ENCODE measurements at places on chromosomes 6 and 20.

DNA sequence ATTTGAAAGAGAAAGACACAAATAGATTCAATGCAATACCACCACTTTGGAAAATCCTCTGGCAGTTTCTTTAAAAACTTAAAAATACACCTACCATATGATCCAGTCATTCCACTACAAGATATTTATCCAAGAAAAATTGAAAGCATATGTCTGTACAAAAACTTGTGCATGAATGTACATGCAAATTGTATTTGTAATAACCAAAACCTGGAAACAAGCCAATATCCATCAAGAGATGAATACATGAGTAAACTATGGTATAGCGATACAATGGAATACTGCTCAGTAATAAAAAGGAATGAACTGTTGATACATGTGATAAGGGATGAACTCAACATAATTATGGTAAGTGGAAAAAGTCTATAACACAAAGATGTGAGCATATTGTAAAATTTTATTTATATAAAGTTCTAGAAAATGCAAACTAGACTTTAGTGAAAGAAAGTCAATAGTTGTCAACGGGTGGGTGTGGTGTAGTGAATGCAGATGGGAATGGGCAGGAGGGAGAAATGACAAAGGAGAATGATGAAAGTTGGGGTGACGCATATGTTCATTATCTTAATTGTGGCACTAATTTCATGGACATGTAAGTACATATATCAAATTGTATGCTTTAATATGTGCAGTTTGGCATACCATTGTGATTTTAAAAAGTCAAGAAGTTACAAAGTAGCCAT lies 347.5 kb downstream of the SAMD5 start:
- no peak for DNase-seq

- DNase-seq: no peak
Measured at GRCh38 chr6:166411721-166412151, 29.0 kb upstream of the MPC1 start.

GRCh38 chr6:165244524-165245247 lies 64.7 kb downstream of the C6orf118 start:
- no peak for DNase-seq

- DNase-seq: no peak
Measured at GRCh38 chr6:165599121-165599520, 63.9 kb downstream of the PDE10A start.

DNA sequence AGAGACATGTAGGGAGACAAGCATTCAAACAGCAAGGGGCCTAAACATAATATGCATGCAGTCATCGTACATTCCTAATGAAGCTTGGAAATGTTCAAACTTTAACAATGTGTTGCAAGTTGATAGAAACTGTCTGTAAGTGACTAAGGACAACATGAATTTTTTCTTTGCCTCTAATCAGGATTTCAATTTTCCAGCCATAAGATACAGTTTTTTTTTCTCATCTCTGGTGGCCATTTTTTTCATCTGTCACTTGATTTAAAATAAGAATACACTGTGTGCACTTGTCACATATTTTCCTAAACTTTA lies 22.2 kb upstream of the MTRF1L start:
- DNase-seq: no peak

- DNase-seq: no peak
Measured at GRCh38 chr6:121460170-121460569, 24.7 kb downstream of the GJA1 start.

DNA sequence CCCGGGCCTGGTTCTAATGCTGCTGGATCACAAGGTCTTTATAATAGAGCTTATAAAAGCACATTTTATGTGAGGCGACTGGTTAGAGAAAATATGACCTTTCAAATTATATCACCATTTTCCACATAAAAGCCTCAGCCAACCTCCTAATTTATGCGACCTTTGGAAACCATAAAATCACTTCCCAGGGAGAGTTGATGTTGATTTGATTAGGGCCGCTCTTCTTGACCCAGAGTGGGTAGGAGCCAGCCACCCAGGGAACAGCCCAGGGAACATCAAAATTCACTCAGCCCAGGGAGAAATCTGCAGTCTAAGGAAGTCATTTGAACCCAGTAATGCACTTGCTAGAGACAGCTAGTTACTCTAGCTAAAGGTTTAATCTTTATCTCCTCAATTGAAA lies 79.8 kb upstream of the TENT5A start:
- DNase-seq: no peak

- DNase-seq: peak; percentile 93
Measured at GRCh38 chr6:81766482-81767069, 14.1 kb upstream of the TENT5A start.

- no peak for DNase-seq
Measured at GRCh38 chr20:33290852-33291251, 7.8 kb downstream of the BPIFB1 start.

DNA sequence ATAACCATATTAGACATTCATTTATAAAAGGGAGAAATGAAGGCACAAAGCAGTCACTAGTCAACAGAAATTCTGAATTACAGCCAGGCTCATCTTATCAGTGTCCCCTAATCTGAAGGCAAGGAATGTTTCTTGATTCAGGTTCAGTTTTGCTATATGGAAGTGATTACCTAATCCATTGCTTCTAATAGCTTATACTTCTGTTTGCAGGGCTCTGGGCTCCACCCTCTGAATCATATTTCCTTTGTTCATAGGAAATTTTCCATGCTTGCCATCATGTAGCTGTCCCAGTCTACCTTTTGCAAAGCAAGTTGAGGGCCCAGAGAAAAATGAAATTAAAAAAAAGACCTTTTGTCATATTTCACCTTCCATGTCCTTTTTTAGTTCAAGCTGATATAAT lies 96.0 kb downstream of the LCA5 start:
- no peak for DNase-seq

GRCh38 chr6:13486679-13487121 lies 700 bp downstream of the GFOD1 start:
- peak; percentile 84 for DNase-seq

DNA sequence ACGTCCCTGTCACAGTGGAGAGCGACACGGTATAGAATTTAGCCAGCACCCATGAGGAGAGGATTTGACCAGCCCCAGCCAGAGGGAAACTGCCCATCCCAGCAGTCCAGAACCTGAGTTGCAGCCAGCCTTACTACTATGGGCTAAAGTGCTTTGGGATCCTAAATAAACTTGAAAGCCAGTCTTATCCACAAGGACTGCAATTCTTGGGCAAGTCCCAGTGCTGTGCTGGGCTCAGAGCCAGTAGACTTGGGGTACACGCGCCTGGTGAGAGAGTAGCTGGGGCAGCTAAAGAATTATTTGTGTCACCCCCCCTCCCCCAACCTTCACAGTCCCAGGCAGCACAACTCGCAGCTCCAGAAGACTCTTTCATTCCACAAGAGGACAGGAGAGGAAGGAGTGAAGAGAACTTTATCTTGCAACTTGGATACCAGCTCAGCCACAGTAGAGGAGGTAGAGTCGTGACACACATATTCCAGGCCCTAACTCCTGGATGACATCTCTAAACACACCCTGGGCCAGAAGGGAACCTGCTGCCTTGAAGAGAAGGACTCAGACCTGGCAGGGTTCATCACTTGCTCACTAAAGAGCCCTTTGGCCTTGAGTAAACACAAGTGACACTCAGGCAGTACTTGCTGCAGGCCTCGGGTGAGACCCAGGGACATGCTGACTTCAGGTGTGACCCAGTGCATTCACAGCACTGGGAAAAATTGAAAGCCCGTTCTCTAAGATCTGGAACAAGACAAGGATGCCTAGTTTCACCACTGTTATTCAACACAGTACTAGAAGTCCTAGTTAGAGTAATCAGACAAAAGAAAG lies 100.3 kb downstream of the REV3L start:
- peak; percentile 1 for DNase-seq

GRCh38 chr6:147029923-147030322 lies 174.3 kb upstream of the STXBP5 start:
- no peak for DNase-seq

All from iris pigment epithelial cell (primary cell).